ENCODE measurements at places on chromosomes 6 and 20. TPM values are rescaled to one million over a fixed set of nuclear protein-coding genes. Genes with fewer than 3 reads are reported as not detected.

Gene TMC2
- total RNA-seq, result 3.7 TPM

Gene LIN28B
- total RNA-seq, result 2.3 TPM

Gene MMP24
- 50.1 TPM for total RNA-seq

Gene COL20A1
- total RNA-seq, result 2.7 TPM

Gene BAG2
- total RNA-seq, result 2.8 TPM

Gene NRN1
- 55.1 TPM for total RNA-seq

Gene GMPR
- total RNA-seq, result 3.9 TPM

Gene RIPOR3
- total RNA-seq, result 2.7 TPM

Gene LY6G6F
- 0.36 TPM for total RNA-seq

Gene FAM217A
- not detected for total RNA-seq

Gene ATP5F1E
- 25.3 TPM for total RNA-seq

Gene PPP1R14C
- total RNA-seq, result 30.2 TPM

Gene TAGAP
- 2.4 TPM for total RNA-seq

Gene TPX2
- total RNA-seq, result 15.4 TPM

Gene PTCHD4
- 11.7 TPM for total RNA-seq

Gene TRIM15
- not detected for total RNA-seq

Gene HLA-DRB5
- total RNA-seq, result not detected

Gene SIM1
- not detected for total RNA-seq

Gene KIAA0408
- total RNA-seq, result 74.0 TPM

Gene HUS1B
- total RNA-seq, result 3.8 TPM

Gene CALHM5
- 0.91 TPM for total RNA-seq

Gene GSTA3
- not detected for total RNA-seq

Gene NRSN1
- 26.8 TPM for total RNA-seq

Gene TFAP2A
- total RNA-seq, result 17.1 TPM

Gene TCF21
- total RNA-seq, result not detected

Gene CST5
- not detected for total RNA-seq

Gene OR2H2
- total RNA-seq, result not detected

Gene KHDRBS2
- 35.1 TPM for total RNA-seq

Gene FAM209B
- not detected for total RNA-seq

Gene BMP7
- total RNA-seq, result 13.5 TPM

Gene BMP2
- total RNA-seq, result 11.4 TPM

Gene SLC12A5
- 26.0 TPM for total RNA-seq

Gene ULBP1
- 0.82 TPM for total RNA-seq

Gene VNN1
- 0.09 TPM for total RNA-seq

Gene TFEB
- 1.9 TPM for total RNA-seq

Gene WFDC2
- total RNA-seq, result 4.8 TPM

Gene GPX5
- total RNA-seq, result not detected

Gene VGLL2
- total RNA-seq, result not detected

Gene DDX39B
- 245 TPM for total RNA-seq

Gene EFHC1
- 55.2 TPM for total RNA-seq

Gene RALGAPA2
- total RNA-seq, result 50.7 TPM

Gene TRIM10
- total RNA-seq, result 0.36 TPM

Gene AARS2
- total RNA-seq, result 14.7 TPM

Gene EPPIN
- not detected for total RNA-seq

Gene PSORS1C1
- not detected for total RNA-seq

Gene NHLRC1
- 2.8 TPM for total RNA-seq

Gene SAMD5
- total RNA-seq, result 15.5 TPM

Gene IFNGR1
- total RNA-seq, result 41.1 TPM

Gene EYA4
- 2.4 TPM for total RNA-seq

Gene DDX43
- total RNA-seq, result 0.54 TPM

Gene FAM83C
- not detected for total RNA-seq
